ENCODE measurements at places on chromosomes 7 and 10.

GRCh38 chr7:92634924-92635519 is 44.8 kb upstream of the FAM133B start:
- no peak for DNase-seq

DNA sequence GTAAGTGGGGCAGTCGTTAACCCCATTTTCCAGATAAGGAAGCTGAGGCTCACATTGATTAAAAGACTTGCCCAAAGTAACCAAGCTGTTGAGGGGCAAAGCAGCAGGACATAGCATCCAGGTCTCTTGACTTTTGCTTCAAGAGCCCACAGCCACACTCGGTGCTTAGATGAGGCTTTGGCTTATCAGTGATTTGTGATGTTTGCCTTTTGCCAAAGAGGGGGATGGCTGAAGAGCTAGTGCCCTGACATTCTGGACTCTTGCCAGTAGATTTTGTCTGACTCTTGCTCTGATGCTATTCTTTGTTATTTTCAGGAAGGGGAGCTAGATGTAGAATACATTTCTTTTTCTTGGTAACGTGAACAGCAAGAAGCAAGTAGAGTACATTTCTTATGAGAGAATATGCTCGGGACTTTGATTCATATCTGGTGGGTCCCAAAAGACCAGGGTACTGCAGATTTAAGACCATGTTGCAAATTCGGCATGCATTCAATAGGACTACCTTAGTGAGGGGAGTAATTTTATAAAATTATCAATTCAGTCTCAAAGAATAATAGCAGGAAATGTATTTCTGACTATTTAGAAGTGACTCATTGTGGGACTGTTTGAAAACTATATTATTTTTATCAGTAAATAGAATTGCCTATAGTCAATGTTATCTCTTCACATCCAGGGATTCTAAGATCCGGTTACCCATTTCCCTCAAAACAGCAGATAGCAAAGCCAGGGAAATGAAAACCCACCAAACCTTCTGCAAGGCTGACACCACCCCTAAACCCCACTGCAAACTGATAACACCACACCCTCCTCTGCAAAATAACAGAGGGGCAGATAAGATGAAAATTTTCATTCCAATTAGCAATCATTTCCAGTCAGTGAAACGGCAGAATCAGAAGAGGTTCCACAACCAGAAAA is 180.0 kb upstream of the BMPER start:
- no peak for DNase-seq

DNA sequence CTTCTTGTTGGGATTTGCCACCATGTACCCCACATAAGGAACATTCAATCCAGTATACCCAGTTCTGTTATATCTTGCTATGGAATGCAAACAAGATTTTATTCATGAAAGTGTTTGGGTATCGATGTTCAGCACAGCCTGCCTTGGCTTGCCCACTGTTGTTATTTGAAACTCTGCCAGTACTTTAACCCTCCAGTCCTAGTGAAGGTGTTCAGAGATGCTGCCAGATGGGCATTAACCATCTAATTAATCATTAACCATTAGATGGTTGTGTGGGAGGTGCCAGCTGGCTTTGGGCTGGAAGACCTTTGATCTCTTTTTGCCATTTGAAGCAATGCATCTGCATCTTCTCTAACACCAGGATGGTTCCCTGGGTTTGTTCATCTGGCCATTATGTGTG is 363.0 kb downstream of the SH2D4B start:
- DNase-seq = no peak

- DNase-seq = no peak
These were observed at the start of gene PRR15 for GRCh38 chr7:29563590-29564495. Gene PRR15 (plus strand): TSS chr7:29563835. CDS start chr7:29566330, 2,495 bp downstream.

DNA sequence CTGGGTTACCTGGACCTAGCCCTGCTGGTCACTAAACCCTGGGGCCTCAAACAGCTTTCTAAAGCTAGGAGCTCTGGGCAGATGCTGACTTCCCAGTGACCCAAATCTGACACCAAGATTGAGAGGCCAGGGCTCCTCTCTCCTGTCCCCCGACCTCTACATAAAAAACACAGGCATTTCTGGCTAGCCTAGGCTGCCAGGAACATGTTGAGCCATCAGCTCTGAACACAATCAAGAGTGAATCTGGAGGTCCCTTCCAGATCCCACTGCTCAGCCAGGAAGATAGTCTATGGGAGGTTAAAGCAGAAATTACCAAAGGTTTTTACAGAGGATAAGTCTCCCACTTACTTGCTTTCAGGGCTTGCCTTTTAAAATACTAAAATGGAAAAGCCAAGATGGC is 22.1 kb upstream of the PDE1C start:
- no peak for DNase-seq

DNA sequence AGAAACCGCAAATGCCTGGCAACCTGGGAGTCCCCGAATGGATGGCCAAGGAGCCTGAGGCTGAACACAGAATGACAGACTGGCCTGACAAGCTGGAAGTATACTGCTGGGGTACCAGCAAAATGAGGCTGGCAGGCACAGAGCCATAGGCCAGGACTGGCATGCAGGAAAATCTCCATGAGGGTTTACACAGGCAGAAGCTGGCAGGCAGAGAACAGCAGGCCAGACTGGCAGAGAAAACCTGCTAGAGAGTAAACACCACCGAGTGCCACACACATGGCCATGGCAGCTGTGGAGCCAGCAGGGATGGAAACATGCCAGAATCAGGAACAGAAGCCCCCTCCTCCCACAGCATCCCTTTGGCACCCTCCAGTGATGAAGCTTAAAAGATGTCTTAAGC is 63.4 kb downstream of the CRPPA start:
- DNase-seq = peak; percentile 90

GRCh38 chr7:79459381-79459780 is 5.9 kb upstream of the MAGI2 start:
- no peak for DNase-seq
